ENCODE measurements at places on chromosomes 2 and 18.

DNA sequence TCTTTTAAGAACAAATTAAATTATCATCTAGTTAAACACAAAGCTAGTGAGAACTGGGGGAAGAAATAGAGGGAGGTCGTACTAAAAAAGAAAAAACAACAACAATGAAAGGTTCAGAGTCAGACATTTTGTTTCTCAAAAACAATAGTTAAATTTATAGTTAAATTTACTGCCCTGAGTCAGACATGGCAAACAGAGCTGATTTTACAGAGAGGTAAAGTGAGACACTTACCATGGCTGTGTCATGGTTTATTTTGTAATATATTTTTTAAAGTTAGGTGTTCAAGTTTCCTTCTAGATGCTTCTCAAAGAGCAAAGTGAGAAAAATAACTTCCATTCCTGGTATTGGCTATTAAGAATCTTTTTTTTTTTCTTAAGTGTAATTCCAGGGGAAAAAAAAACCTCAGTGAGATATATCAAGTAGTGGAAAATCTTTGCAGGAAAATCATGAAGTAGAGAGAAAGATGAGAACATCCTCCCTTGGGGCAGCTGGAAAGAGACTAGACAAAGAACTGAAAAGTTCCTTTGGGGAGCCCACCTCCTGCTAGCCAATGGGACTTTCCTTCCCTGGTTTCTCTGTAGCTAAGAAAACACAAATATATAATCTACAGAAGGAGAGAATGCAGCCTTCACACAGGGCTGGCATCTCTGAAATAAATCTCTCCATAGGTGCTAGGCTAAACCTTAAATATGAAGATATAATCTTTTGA lies 12.3 kb downstream of the KLF7 start:
- no peak for DNase-seq

GRCh38 chr2:68319398-68320117 lies at the start of gene CNRIP1:
CNRIP1 (minus strand) TSS chr2:68319949; CDS start chr2:68319400, 549 bp downstream.
- peak; percentile 33 for DNase-seq

- no peak for DNase-seq
Measured at GRCh38 chr2:221708902-221709301, 136.8 kb upstream of the EPHA4 start.

DNA sequence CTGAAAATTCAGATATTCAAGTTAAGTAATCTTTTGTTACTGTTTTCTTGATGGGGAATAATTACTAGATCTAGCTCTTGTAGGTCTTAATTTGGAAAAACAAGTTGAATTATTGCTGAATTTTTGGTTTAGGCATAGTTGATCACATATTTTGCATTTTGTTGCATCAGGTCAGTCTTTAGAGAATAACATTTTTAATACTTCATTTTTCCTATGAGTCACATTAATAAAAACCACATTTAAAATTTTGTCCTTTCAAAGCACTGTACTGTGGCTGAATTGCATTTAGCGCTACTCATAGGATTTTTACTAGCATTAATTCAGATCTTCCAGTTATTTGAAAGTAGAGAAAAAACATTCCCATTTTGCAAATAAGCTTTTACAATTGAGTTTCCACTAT lies 23.2 kb downstream of the MAP4K4 start:
- no peak for DNase-seq

All from RWPE1 (cell line).